ENCODE measurements at places on chromosomes 3 and 15. TPM values are rescaled to one million over a fixed set of nuclear protein-coding genes. Genes with fewer than 3 reads are reported as not detected.

PROK2 gene
- total RNA-seq, result not detected

SGO1 gene
- total RNA-seq, result 6.7 TPM

RHOV gene
- 0.41 TPM for total RNA-seq

HESX1 gene
- 0.39 TPM for total RNA-seq

AADACL2 gene
- total RNA-seq, result not detected

DNA sequence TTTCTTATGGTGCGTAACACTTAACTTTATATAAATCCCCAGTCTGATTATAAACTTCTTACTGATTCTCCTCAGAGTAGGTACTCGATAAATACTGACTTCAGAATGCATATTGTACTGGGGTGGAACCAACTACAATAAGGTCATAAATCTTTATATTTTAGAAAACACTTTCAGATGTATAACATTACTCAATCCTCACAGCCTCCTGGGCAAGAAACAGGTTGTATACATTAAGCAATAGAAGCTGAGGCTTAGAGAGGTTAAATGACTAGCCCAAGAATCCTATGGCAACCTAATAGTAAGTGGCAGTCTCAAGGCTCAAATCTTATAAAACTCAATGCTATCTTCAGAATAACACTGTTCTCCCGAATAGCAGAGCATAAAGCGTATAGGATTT lies 9.1 kb downstream of the VPS13C start:
- DNase-seq, result no peak

DNA sequence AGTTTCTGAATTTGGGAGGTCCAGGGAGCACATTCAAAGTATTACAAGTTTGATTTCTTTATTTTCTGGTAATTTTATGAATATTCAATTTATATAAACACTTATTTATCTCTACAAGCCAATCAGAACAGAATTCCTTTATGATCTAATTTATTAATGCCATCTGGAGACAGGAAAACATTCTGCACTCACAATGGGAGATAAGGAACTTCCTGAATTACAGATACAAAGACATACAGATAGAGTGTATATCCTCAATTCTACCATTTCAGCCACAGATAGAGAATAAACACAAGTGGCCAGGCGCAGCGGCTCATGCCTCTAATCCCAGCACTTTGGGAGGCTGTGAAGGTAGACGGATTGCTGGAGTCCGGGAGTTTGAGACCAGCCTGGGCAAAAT lies 86.0 kb downstream of the IQCH start:
- no peak for DNase-seq

DNA sequence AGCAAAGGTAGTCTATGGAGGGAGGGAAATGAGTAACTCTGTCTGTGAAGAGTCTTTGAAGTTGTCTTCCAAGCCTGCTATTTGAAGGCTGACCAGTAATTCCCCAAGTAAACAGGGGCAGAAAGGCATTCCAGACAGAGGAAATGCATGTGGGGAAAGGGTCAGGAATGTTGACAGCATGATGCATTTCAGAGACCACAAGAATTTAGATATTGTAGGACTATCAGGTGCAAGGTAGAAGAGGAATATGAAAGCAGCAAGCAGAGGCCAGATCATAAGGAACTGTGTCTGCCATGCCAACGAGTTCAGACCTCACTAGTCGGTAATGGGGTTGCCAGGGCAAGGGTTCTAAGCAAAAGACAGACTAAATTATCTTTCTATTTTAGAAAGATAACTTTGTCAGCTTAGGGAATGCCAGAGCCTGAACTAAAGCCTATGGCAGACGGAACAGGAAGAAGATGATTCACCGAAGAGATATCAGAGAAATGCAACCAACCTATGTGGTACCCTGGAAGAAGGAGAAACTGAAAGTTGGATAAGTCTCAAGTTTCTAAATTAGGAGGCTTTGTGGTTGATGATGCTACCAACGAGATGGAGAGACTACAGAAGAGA lies 327.0 kb upstream of the RORA start:
- DNase-seq, result no peak

All from B cell (primary cell).